NCI-H446 (cell line): ENCODE measurements at places on chromosomes 5 and 9.

GRCh38 chr9:133009906-133010582 lies 20.8 kb upstream of the GTF3C5 start:
- no peak for DNase-seq

GRCh38 chr5:1513326-1514026 lies 10.3 kb downstream of the LPCAT1 start:
- DNase-seq = no peak

GRCh38 chr9:112331674-112331952 lies 1.8 kb downstream of the PTBP3 start:
- DNase-seq = no peak

- no peak for DNase-seq
These were observed 33.9 kb upstream of the JMY start for GRCh38 chr5:79202076-79202475.

- no peak for DNase-seq
These were observed 344.5 kb upstream of the ITGA1 start for GRCh38 chr5:52443187-52443586.

- DNase-seq = no peak
These were observed 794.0 kb downstream of the EFNA5 start for GRCh38 chr5:106876665-106877194.

DNA sequence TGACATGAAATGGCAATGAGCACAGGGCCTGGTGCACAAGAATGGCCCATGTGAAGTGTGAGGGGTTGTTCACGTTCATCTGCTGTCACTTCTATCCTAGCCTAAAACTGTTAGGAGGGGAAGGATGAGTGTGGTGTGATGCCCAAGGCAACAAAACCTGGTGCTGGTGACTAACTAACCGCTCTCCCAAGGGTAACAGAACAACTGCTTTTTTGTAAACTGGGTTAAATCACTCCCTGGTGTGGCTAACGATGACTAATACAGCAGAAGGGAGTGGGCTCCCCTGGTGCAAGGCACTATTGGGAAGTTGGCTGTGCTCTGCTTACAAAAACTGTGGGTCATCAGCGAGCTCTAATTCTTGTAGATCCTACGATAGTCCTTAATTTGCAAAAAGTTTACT lies 103.2 kb upstream of the VCAN start:
- no peak for DNase-seq

- no peak for DNase-seq
These were observed 134.2 kb downstream of the SLC25A46 start for GRCh38 chr5:110872963-110873362.

GRCh38 chr9:122091682-122092592 lies 1.2 kb downstream of the TTLL11 start:
- DNase-seq = no peak

GRCh38 chr9:114386886-114387679 lies 699 bp downstream of the AKNA start:
- DNase-seq = no peak

DNA sequence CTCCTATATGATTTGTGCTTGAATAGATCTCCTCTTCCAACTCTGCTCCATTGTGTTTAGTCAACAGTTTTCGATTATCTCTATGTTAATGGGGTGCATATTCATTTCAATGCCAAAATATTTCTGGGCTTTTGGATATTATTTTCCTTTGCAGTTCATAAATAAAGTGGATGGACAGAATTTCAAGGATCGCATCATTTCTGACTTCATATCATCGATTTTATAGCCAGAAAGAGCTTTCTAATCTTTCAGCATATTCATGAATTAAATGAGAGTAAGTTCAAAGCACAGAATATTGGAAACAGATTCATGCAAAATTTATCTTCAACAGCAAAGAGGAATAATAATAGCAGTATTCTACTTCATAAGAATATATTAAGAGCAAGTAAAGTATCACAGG lies 60.0 kb upstream of the MINAR2 start:
- DNase-seq = no peak

- no peak for DNase-seq
These were observed 126.9 kb downstream of the TTC39B start for GRCh38 chr9:15180124-15180523.

- DNase-seq = no peak
These were observed 18.0 kb downstream of the PRUNE2 start for GRCh38 chr9:76887951-76888350.

GRCh38 chr5:78983601-78984438 lies 1.3 kb downstream of the ARSB start:
- no peak for DNase-seq

- DNase-seq = no peak
These were observed 44.5 kb upstream of the DPYSL3 start for GRCh38 chr5:147554261-147554817.

GRCh38 chr9:27168951-27169350 lies 59.9 kb downstream of the TEK start:
- DNase-seq = no peak

DNA sequence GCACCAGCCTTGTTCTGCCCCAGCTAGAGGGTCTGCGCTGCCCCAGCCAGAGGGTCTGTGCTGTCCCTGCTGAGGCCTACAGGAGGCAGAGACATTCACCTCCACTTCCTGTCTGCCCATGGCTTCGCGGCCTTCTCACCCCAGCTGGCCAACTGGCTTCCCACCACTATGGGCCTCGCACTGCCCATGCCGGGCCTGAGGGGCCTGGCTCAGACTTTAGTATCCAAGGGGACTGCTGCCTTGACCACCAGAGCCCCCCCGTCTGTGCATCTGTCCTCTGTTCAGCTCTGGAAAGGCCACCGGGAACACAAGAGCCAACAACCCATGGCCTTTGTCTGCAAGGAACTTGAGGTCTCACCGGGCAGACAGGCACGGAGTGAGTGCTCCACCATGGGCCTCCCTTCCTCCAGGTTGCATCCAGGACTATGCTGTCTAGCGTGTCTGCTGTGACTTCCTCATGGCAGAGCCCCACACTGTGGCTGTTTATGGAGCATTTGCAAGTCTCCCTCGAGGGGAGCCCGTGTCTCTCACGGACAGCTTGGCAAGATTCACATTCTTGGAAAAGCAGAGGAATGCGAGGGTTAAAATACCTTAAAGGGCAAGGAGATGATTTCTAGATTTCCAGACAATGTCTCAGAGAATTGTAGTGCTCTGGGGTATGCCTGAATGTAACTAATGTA lies 1.7 kb downstream of the DCANP1 start:
- DNase-seq = no peak

DNA sequence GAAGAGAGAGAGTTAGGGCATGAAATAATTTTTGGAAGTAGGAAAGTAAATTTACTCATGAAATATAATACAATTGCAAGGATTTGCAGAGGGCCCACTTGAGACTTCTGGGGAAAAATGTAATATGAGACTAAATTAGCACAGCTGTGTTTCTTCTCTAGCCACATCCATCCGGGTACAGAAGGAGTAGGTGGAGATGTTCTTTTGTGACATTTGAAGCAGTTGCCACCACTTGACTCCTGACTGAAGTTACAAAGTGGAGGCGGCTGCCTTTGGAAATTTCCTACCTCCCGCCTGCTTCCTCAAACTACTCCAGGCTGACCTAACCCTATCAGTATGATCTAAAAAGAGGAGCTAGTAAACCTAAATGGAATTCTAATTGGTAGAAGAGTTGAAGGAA lies 58.1 kb upstream of the SHISAL2B start:
- DNase-seq = no peak

- peak; percentile 94 for DNase-seq
These were observed 1717.9 kb downstream of the EFNA5 start for GRCh38 chr5:105952875-105953274.

DNA sequence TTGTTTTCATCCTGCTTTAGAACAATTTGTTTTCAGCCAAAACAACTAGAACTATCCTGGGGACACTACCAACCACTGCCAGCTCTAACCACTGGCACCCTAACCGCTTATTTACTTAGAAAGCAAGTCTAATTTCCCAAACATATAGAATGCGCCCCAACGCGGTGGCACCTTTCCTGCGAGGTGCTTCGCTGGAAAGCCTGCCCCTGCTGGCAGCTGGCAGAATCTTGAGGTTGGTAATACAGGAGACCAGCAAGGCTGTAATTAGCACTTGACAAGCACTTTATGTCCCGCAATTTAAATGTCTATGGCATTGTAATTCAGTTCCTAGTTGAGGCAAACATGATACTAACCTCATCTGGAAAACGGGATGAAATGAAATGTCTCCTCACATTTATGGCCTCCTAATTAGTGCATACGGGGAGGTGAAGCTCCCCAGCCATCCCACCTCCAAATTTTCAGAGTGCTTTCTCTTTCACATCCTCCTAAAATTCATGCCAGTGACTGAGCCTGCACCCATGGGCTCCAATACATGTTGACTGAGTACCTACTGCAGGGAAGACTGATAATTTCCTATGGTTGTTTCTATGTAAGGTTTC lies 30.4 kb downstream of the GABBR2 start:
- no peak for DNase-seq

DNA sequence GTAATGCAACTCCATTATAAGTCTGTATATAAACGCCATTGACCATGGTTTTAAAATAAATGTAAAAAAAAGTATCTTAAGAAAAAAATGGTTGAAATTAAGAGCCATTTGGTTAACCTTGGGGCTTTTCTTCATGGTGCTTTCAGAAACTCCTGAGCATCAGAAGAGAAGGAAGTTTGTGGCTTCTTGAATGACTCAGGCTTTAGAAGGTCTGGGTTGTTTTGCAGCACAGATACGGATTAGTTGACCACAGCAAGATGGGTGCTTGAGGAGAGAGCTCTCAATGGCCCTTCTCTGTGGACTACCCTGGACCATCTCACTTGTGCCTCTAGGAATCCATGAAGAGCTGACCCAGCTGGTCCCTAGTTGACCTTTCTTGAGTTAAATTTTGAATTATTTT lies 189.5 kb downstream of the TMEM38B start:
- no peak for DNase-seq

DNA sequence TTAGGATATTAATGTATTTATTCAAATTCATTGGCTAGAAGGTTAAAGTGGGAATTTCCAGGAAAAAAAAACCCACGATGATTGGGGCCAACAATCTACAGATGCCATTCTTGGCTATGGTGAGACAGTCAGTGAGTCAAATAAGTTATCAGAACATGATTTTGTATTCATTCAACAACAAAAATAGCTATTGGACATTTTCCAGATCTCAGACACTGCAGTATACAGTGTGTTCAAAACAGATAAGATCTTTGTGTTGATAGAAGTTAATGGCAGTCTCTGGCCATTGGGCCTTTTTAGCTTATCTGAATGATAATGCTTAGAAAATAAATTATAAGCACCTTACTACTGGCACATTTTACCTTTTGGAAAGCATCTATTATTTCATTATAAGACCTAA lies 547.7 kb downstream of the MAT2B start:
- no peak for DNase-seq

DNA sequence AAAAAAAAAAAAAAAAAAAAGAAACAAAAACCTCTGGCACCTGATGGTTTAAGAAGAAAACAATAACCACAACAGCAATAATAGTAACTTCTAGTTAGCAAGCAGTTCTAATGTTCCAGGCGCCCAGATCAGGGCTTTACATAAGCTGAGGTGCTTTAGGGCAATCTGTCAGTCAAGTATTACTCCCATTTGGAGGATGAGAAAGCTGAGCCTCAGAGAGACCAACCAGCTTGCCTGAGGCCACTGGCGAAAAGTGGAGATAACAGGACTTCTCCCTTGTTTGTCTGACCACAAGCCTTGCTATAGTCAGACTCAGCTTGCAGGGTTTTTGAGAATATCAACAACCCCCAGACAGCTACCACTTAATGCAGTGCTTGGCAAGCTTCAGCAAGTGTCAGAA lies 83.5 kb upstream of the BOD1 start:
- no peak for DNase-seq

DNA sequence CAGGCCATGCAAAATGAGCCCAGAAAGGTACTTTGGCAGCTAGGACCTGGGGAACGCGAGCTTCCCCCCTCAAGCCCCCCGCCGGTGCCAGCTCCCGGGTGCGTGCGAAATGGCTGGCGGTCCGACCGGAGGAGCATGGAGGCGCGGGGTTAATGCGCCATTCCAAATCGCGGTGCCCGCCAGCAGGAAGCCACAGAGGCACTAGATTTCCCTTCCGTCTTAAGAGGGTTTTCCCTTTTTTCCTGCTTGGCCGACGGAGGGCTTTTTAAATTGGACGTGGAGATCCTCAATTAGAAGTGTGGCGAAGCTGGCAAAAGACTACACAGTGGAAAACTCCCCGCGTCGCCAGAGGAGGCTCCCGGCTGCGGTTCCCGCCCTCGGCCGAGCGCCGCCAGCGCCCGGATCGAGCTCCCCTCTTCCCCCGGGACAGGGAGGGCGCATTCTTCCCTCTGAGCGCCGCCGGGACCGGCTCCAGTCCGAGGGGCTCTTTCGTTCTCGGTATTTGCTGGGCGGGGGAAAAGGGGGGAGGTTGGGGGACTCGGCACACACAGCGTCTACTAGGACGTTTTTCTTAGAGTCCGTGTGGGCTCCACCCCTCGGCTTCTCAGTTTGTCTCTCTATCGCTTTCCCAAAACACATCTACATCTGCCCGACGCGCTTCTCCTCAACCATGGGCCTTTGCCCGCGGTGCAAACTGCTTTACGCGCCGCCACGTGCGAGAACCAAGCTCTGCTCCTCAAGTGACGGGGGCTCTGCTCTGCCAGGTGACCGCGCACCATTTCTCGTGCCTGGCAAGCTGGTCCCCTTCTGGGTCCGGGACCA lies 3.0 kb downstream of the GDNF start:
- no peak for DNase-seq

DNA sequence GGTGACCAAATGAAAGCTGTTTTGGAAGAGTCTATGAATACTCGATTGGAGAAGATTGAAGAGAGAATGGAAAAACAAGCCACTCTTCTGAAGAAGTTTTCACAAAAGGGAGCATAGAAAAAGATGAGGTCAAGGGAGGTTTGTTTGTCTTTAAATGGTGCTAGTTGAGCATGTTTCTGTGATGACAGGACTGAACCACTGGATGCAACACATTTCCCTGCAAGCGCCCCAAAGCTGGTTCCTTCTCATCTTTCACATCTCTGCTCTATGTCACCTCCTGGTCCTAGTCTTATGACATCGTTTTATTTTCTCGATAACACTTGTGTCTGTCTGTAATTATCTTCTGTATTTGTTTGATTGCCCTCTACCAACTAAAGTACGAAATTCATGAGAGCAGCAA lies 3.8 kb upstream of the CCDC192 start:
- no peak for DNase-seq

- DNase-seq = peak; percentile 28
These were observed 87.6 kb downstream of the ERP44 start for GRCh38 chr9:100011062-100011681.

DNA sequence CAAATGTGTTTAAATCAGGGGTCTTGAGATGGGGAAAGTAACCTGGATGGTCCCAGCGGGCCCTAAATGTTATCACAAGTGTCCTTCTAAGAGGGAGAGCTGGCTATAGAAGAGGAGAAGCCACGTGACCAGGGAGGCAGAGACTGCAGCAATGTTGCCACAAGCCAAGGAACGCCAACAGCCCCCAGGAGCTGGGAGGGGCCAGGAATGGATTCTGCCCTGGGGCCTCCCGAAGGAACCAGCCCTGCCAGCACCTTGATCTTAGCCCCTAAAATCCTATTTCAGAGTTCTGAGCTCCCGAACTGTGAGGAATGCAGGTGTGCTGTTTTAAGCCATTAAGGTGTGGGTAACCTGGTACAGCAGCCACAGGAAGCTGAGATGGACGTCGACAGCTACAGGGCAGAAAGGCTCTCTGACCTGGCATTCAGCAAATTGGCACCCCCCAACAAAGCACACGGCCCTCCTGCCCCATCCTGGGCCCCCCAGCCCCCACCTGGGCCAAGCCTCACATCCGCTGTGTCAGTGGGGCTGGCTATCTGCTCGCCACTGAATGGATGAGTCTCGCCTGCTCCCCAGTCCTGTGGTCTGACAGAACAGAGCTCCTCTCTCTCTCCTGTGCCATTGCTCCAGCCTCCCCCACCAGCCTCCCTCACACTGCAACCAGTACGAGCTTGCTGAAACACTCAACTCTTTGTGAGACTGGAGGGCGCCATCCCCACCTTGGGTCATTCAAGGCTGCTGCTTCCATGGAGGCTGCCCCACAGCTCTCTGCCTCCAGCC lies 78.8 kb downstream of the ADAMTS2 start:
- no peak for DNase-seq
